H9 (cell line): ENCODE measurements at places on chromosomes 1 and 21. TPM values are rescaled to one million over a fixed set of nuclear protein-coding genes. Genes with fewer than 3 reads are reported as not detected.

GRCh38 chr1:37151789-37152188 lies 117.5 kb upstream of the GRIK3 start:
- DNase-seq = no peak

DNA sequence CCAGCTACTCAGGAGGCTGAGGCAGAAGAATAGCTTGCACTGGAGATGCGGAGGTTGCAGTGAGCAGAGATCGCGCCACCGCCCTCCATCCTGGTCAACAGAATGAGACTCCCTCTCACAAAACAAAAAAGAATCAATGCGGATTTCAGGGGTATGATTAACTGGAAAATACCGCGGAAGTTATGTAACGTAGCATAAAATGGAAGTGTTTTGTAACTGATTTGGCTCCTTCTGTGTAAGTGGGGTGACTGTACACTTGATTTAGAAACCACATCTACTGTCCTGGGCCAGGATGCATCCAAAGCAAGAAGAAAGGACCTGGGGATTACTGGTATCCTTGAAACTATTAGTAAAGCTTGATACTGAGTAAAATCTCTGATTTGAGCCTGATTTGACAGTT lies 3.1 kb upstream of the VAMP4 start:
- DNase-seq = no peak

GRCh38 chr1:90561911-90562310 lies 155.2 kb downstream of the BARHL2 start:
- peak; percentile 82 for DNase-seq

- no peak for DNase-seq
These were observed 24.9 kb downstream of the KIF26B start for GRCh38 chr1:245179706-245180105.

- DNase-seq = no peak
These were observed 8.0 kb downstream of the PDXK start for GRCh38 chr21:43726686-43727518.

DNA sequence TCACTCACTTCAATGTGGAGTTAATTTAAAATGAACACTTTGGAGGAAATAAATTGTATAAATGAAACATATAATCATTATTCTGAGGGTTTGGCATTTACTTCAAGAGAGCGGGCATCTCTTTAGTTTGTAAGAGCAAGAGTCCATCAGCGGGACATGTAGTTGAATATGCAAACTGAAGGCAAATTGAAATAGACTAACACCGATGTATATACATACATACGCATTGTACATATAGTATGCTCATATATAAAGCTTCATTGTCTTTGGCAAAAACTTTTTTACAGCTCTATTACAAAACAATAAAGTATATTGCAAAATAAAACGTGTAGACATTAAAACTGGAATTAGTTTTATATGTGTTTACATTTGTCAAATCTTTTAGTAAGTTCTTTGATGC lies 328.9 kb downstream of the LTN1 start:
- no peak for DNase-seq

GRCh38 chr21:29246614-29247013 lies 52.1 kb upstream of the BACH1 start:
- DNase-seq = no peak

DNA sequence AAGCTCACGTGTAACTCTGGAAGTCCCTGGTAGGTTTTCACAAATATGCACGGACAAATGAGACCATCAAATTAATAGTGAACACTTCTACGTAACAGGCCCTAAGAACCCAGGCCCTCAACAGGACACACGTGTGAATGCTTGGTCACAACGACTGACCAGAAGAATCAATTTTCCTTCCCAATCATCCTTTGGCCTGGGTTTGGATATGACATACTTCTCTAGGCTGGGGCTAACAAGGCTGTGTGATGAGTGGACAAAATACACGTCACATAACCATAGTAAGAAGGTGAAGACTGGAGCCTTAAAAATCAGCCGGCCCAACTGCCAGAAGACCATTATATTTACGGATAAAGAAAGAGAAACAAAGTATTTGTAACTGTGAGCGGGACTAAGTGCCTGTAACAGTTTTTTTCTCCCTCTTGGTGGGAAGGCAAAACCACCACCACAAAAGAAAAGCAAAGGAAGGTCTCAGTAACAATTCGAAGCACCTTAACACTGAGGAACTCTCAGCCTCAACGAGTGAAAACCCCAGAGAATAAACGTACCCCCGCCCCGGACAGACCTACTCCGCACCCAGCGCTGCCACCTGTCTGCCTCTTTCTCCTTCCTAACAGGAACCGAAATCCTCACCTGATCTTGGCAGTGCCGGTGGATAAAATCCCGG lies 450 bp downstream of the SDE2 start:
- no peak for DNase-seq

GRCh38 chr21:45792682-45793383 lies 149.3 kb downstream of the PCBP3 start:
- no peak for DNase-seq

GRCh38 chr1:162578071-162578700 lies 16.7 kb downstream of the UAP1 start:
- no peak for DNase-seq

GRCh38 chr1:207361889-207362288 lies 40.4 kb downstream of the CD55 start:
- no peak for DNase-seq

DNA sequence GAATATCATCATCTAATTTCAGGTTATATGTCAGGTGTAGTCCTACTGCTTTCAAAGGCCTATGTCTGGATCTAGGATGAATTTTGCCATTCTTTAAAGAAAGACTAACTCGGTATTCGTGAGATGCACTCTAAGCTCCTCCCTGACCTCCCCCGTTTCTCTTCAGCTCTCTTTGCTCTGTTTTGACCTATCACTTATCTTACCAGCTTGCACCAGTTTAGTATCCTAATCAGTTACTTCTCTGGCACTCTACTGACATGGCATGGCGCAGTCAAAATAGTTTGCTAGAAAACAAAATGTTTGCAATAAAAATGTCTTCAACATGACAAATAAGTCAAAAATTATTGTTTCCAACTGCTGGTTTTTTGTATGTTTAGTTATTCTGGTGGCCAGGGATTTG lies 8.4 kb upstream of the SLC16A1 start:
- no peak for DNase-seq

Gene KRTAP7-1
- total RNA-seq = not detected in 2 replicates

Gene SZT2
- 14.8 and 16.8 TPM in 2 replicates for total RNA-seq

Gene SIK1
- 5.7 and 6.4 TPM in 2 replicates for total RNA-seq

Gene TRIM33
- 53.8 and 53.9 TPM in 2 replicates for total RNA-seq

Gene DNAJC8
- 126 and 132 TPM in 2 replicates for total RNA-seq

Gene LCE1B
- total RNA-seq = not detected in 2 replicates
